ENCODE measurements at places on chromosomes 2 and 18.

DNA sequence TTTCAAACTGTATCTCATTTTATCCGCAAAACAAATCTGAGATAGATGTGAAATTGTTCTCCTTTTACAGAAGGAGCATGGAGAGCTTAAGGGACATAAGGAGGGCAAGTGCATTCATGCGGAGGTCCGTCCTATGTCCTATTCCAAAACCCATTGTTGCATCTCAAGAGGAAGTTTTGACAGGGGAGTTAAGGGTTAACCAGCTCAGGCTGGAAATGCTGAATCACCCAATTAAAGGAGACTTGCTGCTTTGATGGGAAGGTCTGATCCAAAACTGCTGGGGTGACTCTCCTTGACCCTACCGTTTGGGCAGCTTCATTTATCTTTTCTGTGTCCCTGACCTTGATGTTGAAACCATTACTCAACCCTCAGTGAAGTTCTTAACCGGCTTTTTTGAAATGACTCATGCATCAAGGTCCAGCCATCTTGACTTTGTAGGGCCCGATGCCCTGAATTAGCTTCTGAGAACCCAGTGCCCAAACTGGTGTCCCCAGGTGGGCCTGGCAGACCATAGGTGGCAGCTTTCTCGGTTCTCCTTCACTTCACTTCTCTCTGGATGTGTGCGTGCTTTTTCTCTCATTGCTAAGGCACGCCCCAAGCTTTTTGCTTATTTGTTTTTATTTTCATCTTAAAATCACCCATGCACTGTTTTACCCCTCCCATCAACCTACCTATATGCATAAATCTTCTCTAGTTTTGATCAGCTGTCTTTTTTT lies 15.9 kb upstream of the TXNDC2 start:
- DNase-seq = no peak

- DNase-seq = peak; percentile 17
Observed at GRCh38 chr2:28480403-28481049, 15.3 kb upstream of the PLB1 start.

GRCh38 chr2:119179202-119179601 lies 20.7 kb upstream of the C1QL2 start:
- no peak for DNase-seq

DNA sequence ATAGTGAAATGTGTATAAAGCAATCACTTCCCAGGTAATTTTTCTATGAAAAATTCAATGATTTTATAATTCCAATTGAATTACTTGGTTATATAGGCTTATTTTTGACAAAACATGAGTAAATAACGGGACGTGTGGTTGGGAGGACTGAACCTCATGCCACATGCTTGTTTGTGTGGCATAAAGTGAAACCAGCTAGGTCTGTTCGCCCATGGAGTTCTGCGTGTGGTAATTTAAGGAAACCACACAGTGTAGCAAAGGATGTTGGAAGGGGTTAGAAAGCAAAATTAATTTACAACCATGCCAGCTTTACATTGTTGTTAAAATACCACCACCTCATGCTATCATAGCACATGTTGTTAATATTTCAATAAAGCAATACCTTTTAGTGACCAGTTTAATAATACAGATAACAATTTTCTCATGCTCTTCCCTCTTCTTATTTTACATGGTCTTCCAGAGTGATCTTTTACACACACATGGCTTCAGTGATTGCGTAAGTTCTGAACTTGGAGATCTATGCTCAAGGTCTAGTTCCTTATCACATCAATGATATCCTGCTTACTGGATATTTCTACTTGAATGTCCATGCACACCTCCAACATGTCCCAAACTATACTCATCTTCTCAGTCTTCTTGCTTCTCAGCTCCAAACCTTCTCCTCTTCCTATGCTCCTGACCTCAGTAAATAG lies 156.4 kb upstream of the ITGA4 start:
- DNase-seq = no peak

DNA sequence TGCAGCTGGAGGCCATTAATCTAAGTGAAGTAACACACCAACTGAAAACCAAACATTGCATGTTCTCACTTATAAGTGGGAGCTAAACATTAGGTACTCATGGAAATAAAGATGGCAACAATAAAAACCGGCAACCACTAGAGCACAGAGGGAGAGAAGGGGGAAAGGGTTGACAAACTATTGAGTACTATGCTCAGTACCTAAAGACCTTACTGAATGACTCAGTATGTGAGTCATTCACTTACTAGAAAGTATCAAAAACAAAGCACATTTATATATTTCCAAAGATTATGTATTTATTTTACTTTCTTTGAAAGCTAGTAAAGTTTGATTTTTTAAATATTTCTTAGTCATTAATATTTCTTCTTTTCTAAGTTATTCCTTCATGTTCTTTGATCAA lies 48.9 kb downstream of the ZNF385B start:
- DNase-seq = no peak

GRCh38 chr2:3481736-3482362 lies 37.5 kb downstream of the ADI1 start:
- DNase-seq = no peak

- no peak for DNase-seq
Observed at GRCh38 chr2:241193271-241193670, 4.8 kb downstream of the ANO7 start.

- peak; percentile 83 for DNase-seq
Observed at GRCh38 chr2:120343433-120344105, 2.4 kb upstream of the INHBB start.

DNA sequence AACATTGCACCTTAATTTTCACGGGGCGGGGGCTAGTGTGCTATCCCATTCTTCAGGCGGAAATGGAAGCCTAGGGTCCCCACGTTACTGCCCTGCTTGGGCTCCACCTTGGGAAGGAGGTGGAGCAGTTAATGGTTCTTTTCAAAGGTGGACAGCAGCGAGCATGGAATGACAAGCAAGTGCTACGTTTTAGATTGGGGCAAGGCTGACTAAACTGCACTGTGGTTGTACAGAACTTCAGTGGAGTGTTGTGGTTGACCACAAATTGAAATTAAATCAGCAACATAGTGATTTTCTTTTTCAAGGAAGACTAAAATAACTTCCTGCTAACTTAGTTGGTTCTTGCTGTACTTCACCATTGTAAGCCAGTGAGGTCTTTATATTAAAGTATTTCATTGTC lies 47.0 kb downstream of the CHRNA1 start:
- DNase-seq = no peak

DNA sequence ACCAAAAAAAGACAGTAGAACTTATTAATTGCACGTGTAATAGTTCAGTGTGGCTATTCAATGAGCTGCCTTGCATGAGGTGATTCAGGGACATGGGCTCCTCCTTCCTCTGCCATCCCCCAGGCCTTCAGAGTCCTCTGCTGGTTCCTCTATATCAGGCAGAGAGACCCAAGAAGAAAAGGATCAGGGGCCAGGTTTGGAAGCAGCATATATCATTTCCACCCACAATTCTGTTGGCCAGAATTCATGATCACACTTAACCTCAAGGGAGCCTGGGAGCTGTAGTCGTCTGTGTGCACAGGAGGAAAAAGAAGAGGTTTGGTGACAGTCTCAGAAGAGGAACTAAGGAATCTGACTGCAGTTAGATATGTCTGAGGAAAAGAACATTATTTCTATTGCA lies 114.0 kb upstream of the GLS start:
- no peak for DNase-seq

Measured in activated CD8-positive, alpha-beta memory T cell treated with anti-CD3 and anti-CD28 coated beads for 24 hours (primary cell).